ENCODE measurements at places on chromosomes 12 and 14.

DNA sequence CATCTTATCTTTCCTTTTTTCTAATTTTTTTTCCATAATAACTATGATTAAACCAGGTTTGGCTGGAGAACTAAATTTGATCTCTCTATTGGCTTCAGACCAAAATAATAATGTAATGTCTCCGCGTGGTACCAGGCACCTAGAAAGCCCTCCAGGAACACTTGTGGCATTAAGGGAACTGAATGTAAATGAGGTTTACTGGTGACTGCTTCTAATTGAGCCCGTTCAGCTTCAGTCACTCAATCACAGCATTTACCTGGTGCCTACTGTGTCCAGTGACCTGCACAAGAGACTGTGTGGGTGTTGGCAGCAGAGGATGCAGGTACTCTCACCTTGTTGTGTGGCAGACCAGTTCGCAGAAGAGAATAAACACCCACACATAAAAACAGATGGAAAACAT lies 302.5 kb downstream of the DPF3 start:
- DNase-seq, result no peak

GRCh38 chr14:51368721-51369163 lies 128.7 kb downstream of the TMX1 start:
- DNase-seq, result no peak

GRCh38 chr12:131024721-131025120 lies 71.0 kb downstream of the ADGRD1 start:
- DNase-seq, result no peak

DNA sequence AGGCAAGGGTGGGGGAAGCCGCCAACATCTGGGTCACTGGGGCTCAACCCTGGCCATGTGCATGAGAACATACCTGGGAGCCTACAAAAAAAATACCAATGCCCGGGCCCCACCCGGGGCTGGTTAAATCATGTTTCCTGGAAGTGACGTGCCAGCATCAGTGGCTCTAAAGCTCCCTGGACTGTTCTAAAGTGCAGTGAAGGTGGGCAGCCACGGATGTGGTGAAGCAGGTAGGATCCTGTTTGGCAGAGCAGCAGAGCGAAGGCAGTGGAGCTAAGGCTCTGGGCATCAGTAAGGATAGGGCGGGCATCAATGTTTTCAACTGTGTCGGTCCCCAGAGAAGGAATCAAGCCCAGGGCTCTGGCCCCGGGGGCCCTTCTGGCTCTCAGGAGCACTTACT lies 525 bp upstream of the GPR68 start:
- peak; percentile 52 for DNase-seq

GRCh38 chr14:25875475-25875874 lies 722.4 kb downstream of the NOVA1 start:
- no peak for DNase-seq
